ENCODE measurements at places on chromosomes 4 and X.

- no peak for DNase-seq
These were observed 395.7 kb downstream of the RAPGEF2 start for GRCh38 chr4:159498446-159499115.

- DNase-seq, result no peak
These were observed 159.7 kb upstream of the ATP6AP2 start for GRCh38 chrX:40420899-40421729.

DNA sequence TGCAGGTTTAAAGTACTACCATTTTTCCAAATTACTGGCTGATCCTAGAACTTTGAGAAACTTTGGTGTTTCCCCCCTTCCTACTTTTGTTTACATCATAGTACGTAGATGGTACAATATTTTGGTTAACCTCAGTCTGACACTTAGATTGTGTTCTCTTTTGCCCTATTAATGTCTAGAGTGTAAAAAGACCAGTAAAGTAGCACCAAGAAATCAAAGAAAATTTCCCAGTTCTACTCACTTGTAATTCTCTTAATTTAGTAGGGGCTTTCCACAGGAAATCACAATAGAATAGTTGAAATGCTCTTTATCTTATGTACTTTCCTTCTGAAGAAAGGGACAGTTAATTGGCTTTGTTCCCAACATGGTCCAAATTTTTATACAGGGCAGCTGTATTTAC, 51.6 kb downstream of the NFKB1 start:
- no peak for DNase-seq

GRCh38 chr4:110135523-110135922, 62.9 kb downstream of the ELOVL6 start:
- DNase-seq, result no peak

DNA sequence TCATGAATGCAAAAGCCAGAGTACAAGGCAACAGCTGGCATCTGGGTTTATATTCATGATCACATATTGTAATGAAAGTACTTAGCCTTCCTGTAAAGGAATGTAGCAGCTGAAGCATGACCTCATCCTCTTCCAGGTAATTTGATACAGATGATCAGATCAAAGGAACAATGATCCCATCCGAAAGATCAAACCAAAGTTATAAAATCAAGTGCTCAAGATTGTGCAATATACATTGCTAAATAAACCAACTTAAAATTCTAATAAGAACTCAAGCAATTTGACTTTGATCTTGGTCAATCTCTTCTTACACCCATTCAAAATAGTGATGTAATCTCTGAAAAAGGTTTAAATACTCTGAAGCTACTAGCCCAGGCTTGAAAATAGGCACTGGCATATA, 113.1 kb upstream of the INPP4B start:
- DNase-seq, result no peak

- peak; percentile 72 for DNase-seq
These were observed 11.3 kb downstream of the PNCK start for GRCh38 chrX:153662266-153662665.

- no peak for DNase-seq
These were observed 9.5 kb downstream of the SRD5A3 start for GRCh38 chr4:55355555-55355954.

GRCh38 chr4:126012691-126013290, 698.0 kb downstream of the FAT4 start:
- DNase-seq, result no peak

DNA sequence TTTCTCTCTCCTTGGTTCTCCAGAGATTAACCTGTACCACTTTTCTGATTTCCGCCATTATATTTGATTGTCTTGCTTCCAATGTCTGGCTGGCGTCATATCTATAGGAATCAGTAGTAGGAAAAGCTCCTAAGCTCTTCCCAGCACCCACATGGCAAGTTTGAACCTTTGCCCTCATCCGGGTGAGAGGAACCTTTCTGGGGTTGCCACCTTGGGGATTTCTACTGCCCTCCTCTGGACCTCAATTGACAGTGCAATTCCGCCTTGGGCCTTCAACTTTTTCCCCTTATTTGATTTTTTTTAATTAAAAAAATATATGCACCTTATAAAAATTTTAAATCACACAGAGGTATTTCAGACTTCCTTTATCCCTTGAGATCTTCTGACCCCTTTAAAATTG, 2.0 kb upstream of the CXorf66 start:
- no peak for DNase-seq

DNA sequence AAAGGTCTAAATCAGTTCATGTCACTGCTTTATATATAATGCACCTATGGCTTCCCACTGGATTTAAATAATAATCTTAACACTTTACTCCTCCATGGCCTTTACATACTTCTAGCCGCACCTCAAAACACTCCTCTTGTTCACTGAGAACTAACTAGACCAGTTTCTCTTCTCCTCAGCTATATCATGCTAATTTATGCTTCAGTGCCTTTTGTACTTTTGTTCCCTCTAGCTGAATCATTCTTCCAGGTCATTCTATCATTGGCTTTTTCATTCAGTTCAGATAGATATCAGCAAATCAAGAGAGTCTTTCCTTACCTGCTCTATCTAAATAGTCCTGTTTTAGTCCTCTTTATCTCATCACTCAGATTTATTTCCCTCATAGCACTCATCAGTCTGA, 64.2 kb downstream of the TET2 start:
- DNase-seq, result no peak

- no peak for DNase-seq
These were observed 625.9 kb downstream of the PDHA2 start for GRCh38 chr4:96465834-96466233.

DNA sequence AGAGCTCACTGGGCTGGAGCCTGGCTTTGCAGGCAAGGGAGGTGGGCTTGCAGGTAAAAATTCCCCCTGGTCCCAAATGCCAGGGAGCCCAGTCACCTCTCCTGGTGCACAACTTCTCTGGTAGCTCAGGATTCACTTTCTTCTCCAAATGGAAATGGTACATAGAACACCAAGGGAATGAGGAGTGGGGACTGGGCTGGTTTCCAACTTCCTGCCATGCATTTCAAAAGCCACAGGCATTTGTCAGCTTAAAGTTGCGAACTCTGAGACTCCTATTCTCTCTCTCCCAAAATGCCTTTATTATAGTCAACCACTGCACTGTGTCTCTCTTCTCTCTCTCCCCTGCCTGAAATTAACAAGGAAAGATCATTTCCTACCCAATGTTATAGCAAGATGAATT, 177.3 kb downstream of the GRIA3 start:
- no peak for DNase-seq

- DNase-seq, result no peak
These were observed 16.3 kb downstream of the TSPAN5 start for GRCh38 chr4:98641906-98642668.

DNA sequence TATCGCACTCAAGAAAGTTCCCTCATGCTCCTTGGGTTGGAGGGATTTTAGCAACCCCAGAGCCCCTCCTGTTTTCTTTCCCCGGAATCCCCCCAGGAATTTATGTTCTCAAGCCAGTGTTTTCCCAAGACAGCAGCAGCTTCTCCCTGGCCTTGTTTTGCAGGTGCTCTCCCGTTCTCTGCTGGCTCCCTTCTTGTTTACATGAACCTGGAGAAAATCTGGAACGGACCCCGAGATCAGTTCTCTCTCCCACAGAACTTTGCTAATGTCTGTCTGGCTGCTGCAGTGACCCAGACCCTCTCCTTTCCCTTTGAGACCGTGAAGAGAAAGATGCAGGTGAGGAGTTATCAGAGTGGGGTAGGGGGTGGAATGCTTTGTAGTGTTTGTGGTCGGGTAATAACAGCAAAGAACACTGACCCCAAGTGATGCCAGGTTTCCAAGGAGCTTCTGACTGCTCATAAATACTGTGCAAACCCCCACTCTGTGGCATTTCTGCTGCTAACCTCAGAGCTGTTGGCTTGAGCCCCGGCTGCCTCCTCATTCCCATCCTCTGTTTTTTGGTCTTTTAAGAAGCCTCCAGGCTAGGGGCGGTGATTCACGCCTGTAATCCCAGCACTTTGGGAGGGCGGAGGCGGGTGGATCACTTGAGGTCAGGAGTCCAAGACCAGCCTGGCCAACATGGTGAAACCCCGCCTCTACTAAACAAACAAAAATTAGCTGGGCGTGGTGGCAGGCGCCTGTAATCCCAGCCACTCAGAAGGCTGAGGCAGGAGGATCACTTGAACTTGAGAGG, 11.1 kb downstream of the SLC25A43 start:
- no peak for DNase-seq
